ENCODE measurements at places on chromosomes 1 and 21. TPM values are rescaled to one million over a fixed set of nuclear protein-coding genes. Genes with fewer than 3 reads are reported as not detected.

The PSMB4 gene
- total RNA-seq = 458 TPM

- H3K36me3 ChIP-seq = no peaks in the 10 kb centered on the region
- H3K27me3 ChIP-seq = no peaks in the 10 kb centered on the region
- no peaks in the 10 kb centered on the region for H3K4me1 ChIP-seq
- no peak overlapping the region for H3K27ac ChIP-seq
- no peak for DNase-seq
- H3K4me3 ChIP-seq = no peak overlapping the region
These were observed 1325.4 kb downstream of the PLA2G4A start for GRCh38 chr1:188154196-188154595.

DNA sequence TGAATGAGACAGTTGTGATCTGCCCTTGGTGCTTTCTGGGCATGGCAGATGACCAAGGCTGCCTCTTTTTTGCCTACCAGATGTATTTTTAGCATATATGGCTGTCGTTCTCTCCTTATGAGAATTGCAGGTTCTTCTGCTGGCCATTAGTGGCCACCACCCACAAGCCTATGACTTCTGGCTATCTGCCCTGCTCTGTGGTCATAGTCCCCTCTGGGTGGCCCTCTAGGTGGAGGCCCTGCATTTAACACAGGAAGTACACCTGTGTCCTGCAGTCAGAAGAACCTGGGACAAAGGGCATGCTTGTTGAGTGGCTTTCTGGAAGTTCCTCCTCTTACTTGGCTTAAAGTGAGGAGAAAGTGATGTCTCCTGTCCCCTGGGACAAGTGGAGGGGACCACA, 6.5 kb downstream of the FCAMR start:
- DNase-seq = no peak
- H3K27ac ChIP-seq = no peak overlapping the region
- H3K4me1 ChIP-seq = peaks cover 39% of the 10 kb centered on the region
- no peaks in the 10 kb centered on the region for H3K36me3 ChIP-seq
- H3K4me3 ChIP-seq = no peak overlapping the region
- H3K27me3 ChIP-seq = peaks cover 2% of the 10 kb centered on the region

The CFHR3 gene
- total RNA-seq = not detected

DNA sequence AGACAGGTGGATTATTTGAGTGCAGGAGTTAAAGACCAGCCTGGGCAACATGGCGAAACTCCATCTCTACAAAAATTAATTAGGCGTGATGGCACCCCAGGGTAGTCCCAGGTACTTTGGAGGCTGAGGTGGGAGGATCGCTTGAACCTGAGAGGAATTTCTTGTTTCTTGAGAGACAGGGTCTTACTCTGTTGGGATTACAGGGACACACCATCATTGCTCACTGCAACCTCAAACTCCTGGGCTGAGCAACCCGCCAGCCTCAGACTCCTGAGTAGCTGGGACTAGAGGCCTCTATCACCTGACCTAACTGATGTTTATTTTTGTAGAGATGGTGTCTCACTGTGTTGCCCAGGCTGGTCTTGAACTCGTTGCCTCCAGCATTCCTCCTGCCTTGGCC, 24.8 kb downstream of the DHX9 start:
- H3K4me3 ChIP-seq = no peak overlapping the region
- no peak for DNase-seq
- H3K4me1 ChIP-seq = peaks cover 19% of the 10 kb centered on the region
- H3K36me3 ChIP-seq = peaks cover 89% of the 10 kb centered on the region
- H3K27me3 ChIP-seq = no peaks in the 10 kb centered on the region

The TTC39A gene
- total RNA-seq = 0.41 TPM

The OR2G6 gene
- not detected for total RNA-seq

The PDC gene
- total RNA-seq = not detected

The GBP6 gene
- not detected for total RNA-seq

GRCh38 chr1:65330822-65331221, 21.5 kb downstream of the DNAJC6 start:
- no peak overlapping the region for H3K4me3 ChIP-seq
- no peak for DNase-seq
- H3K4me1 ChIP-seq = no peaks in the 10 kb centered on the region
- peaks cover 8% of the 10 kb centered on the region for H3K27me3 ChIP-seq
- H3K36me3 ChIP-seq = no peaks in the 10 kb centered on the region
- no peak overlapping the region for H3K27ac ChIP-seq

The OPRD1 gene
- total RNA-seq = not detected

DNA sequence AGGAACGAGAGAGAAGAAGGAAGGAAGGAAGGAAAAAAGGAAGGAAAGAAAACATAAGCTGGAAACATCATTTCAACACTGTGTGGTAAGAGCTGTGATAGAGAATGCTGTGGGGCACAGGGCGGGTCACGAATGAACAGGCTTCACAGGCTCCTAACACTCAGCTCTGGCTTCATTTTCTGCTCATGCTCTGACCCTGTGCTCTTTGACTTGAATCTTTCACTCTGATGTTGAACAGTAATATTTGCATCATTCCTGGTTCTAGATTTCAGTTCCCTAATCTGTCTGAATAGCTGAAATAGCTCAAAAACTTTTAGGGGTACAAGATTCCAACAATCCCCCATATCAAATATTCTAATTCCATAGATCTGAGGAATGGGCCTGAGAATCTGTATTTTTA, 207.3 kb downstream of the LHX8 start:
- no peaks in the 10 kb centered on the region for H3K27me3 ChIP-seq
- DNase-seq = no peak
- H3K27ac ChIP-seq = no peak overlapping the region
- H3K4me1 ChIP-seq = no peaks in the 10 kb centered on the region
- H3K4me3 ChIP-seq = no peak overlapping the region

The PMF1 gene
- 115 TPM for total RNA-seq

The LCE2C gene
- total RNA-seq = not detected

The PADI2 gene
- total RNA-seq = 0.14 TPM

The LRRC53 gene
- total RNA-seq = not detected

- H3K4me3 ChIP-seq = peak overlapping the region; percentile 14
- H3K36me3 ChIP-seq = peaks cover 17% of the 10 kb centered on the region
- H3K4me1 ChIP-seq = peaks cover 58% of the 10 kb centered on the region
- H3K27ac ChIP-seq = peak overlapping the region; percentile 67
- H3K27me3 ChIP-seq = no peaks in the 10 kb centered on the region
These were observed 29.6 kb upstream of the DIPK1A start for GRCh38 chr1:92990828-92991227.

DNA sequence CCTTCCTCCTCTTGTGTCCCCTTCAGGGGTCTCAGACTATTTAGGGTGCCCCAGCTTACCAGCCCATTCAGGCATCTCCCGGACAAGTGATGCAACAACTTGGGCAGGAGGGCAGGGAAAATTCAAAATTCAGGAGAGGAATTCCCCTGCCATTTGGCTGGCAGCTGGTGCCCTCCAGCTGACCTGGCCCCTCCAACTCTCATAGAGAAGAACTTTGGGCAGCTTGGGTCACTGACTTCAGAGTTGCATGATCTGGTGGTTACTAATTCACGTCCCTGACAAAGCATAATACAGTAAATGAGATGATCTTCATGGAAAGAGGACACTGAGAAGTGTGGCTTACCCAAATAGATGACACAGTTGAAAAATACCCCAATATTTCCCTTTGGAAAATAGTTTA, at the start of gene FCAMR:
Gene FCAMR, minus strand, starts transcription at position 15 of the 400 bp plus-strand sequence. CDS start 335 bp downstream, outside the sequence.
- H3K27me3 ChIP-seq = peaks cover 35% of the 10 kb centered on the region
- no peak within 1 kb of the TSS for H3K4me3 ChIP-seq
- H3K4me1 ChIP-seq = peaks cover 20% of the 10 kb centered on the region
- H3K27ac ChIP-seq = no peak within 1 kb of the TSS
- DNase-seq = no peak

GRCh38 chr1:173212952-173213491, 5.9 kb upstream of the TNFSF4 start:
- H3K27ac ChIP-seq = no peak overlapping the region
- H3K4me3 ChIP-seq = no peak overlapping the region
- H3K4me1 ChIP-seq = no peaks in the 10 kb centered on the region
- H3K36me3 ChIP-seq = no peaks in the 10 kb centered on the region
- H3K27me3 ChIP-seq = peaks cover 40% of the 10 kb centered on the region

GRCh38 chr1:3940081-3940753, 40.1 kb upstream of the C1orf174 start:
- no peak for DNase-seq
- no peak overlapping the region for H3K27ac ChIP-seq
- no peak overlapping the region for H3K4me3 ChIP-seq
- H3K36me3 ChIP-seq = no peaks in the 10 kb centered on the region
- H3K4me1 ChIP-seq = no peaks in the 10 kb centered on the region

GRCh38 chr1:248906753-248907661, 972 bp downstream of the PGBD2 start:
- H3K4me1 ChIP-seq = peaks cover 19% of the 10 kb centered on the region
- peaks cover 12% of the 10 kb centered on the region for H3K27me3 ChIP-seq
- no peak for DNase-seq
- peaks cover 7% of the 10 kb centered on the region for H3K36me3 ChIP-seq
- peak overlapping the region; percentile 90 for H3K4me3 ChIP-seq
- H3K27ac ChIP-seq = peak overlapping the region; percentile 80

- no peak for DNase-seq
- H3K4me1 ChIP-seq = peaks cover 12% of the 10 kb centered on the region
- H3K4me3 ChIP-seq = no peak overlapping the region
- no peaks in the 10 kb centered on the region for H3K27me3 ChIP-seq
These were observed 20.3 kb upstream of the TBX19 start for GRCh38 chr1:168260393-168260792.

GRCh38 chr1:21299780-21300395, 9.6 kb upstream of the ECE1 start:
- peaks cover 57% of the 10 kb centered on the region for H3K4me1 ChIP-seq
- H3K4me3 ChIP-seq = no peak overlapping the region
- DNase-seq = no peak
- H3K27ac ChIP-seq = no peak overlapping the region

The FMO5 gene
- 0.09 TPM for total RNA-seq

DNA sequence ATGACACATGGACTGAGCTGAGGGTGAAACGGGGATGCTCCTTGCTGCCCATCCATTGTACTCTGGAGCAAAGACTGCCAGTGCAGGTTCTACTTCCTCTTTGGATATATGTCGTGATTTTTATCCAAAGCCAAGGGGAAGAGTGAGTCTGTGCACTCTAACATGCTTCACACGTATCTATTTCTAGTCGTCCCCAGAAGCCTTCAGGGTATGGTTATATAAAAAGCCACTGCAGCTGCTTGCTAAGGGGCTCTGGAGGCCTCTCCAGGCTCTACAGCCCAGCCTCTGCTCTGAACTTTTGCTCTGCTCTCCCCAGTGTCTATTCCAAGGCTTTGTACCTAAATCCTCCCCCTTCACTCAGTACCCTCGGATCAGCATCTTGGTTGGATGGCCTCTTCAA, 20.1 kb downstream of the PAFAH2 start:
- H3K27me3 ChIP-seq = no peaks in the 10 kb centered on the region
- H3K4me3 ChIP-seq = no peak overlapping the region
- peaks cover 59% of the 10 kb centered on the region for H3K36me3 ChIP-seq
- peaks cover 9% of the 10 kb centered on the region for H3K4me1 ChIP-seq
- no peak overlapping the region for H3K27ac ChIP-seq

- no peak overlapping the region for H3K4me3 ChIP-seq
- no peak for DNase-seq
- no peaks in the 10 kb centered on the region for H3K4me1 ChIP-seq
- no peak overlapping the region for H3K27ac ChIP-seq
- no peaks in the 10 kb centered on the region for H3K27me3 ChIP-seq
These were observed 52.6 kb upstream of the RBM15 start for GRCh38 chr1:110286564-110286963.

The CFAP74 gene
- total RNA-seq = not detected

DNA sequence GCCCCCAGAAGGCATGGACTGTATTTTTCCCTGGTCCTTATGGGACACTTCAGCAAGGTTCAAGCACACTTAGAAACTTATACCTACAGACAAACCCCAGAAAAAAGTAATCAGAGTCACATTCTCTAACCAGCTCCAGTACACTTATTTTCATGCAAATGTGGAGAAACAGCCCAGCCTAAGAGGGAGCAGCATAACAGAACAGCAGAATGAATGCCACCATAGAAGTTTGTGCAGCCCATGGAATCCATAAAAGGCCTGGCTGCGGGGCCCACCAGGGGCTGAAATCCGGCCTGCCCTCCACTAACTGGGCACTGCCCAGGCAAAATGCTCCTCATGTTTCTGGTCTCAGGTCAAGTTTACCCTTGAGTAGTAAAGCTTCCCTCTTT, 60.4 kb upstream of the ATP1A1 start:
- H3K4me1 ChIP-seq = peaks cover 3% of the 10 kb centered on the region
- H3K27ac ChIP-seq = no peak overlapping the region
- H3K36me3 ChIP-seq = no peaks in the 10 kb centered on the region
- H3K4me3 ChIP-seq = no peak overlapping the region

The CFHR5 gene
- total RNA-seq = not detected

GRCh38 chr1:88324899-88325298, 359.2 kb upstream of the PKN2 start:
- no peaks in the 10 kb centered on the region for H3K36me3 ChIP-seq
- no peak overlapping the region for H3K27ac ChIP-seq
- no peaks in the 10 kb centered on the region for H3K27me3 ChIP-seq
- DNase-seq = no peak
- H3K4me1 ChIP-seq = no peaks in the 10 kb centered on the region

DNA sequence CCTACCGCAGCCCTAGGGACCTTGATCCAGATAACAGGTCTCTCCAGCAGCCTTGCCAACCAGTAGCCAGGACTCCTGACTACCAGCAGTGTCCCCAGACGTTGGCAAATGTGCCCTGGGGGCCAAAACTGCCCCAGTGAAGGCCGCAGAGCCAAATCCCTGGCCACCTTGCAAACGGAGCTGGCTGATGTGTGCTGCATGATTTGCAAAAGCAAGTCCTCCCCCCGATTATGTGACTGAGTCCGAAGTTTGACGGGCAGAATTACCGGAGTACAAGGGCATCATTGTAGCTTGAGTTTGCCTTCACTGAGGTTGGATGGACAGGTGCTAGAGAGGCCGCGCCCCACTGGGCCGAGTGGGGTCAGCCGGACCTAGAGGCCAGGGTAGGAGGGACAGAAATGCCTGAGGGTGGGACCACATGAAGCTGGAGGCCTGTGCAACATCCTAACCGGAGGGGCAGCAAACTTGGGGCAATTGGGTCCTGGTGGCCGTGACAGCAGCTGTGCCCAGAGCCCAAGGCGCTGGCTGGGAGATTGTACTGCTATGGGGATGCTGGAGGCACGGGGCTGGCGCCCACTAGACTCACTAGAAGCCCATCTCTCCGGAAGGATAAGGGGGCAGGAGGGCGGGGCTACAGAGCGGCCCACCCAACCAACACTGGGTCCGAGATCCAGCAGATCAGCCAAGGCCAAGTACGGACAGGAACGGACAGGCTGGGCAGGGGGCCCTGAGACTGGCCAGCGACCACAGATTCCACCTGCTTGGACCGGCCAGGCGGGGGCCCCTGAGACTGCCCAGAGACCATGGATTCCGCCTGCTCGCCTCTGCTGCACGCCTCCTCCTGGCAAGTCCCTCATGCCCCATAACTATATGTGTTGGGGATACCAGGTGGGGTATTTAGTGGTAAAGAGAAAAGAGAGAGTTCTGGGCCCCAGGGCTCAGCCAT, 2.8 kb downstream of the ARHGEF16 start:
- DNase-seq = no peak
- no peaks in the 10 kb centered on the region for H3K36me3 ChIP-seq
- no peak overlapping the region for H3K27ac ChIP-seq
- no peaks in the 10 kb centered on the region for H3K4me1 ChIP-seq
- no peak overlapping the region for H3K4me3 ChIP-seq
- H3K27me3 ChIP-seq = peaks cover 11% of the 10 kb centered on the region

- no peak overlapping the region for H3K4me3 ChIP-seq
- H3K36me3 ChIP-seq = no peaks in the 10 kb centered on the region
- no peaks in the 10 kb centered on the region for H3K27me3 ChIP-seq
- no peak overlapping the region for H3K27ac ChIP-seq
- no peak for DNase-seq
These were observed 40.0 kb upstream of the FAM163A start for GRCh38 chr1:179702946-179703539.

The KMO gene
- 0.05 TPM for total RNA-seq
